ENCODE measurements at places on chromosomes 12 and 14.

DNA sequence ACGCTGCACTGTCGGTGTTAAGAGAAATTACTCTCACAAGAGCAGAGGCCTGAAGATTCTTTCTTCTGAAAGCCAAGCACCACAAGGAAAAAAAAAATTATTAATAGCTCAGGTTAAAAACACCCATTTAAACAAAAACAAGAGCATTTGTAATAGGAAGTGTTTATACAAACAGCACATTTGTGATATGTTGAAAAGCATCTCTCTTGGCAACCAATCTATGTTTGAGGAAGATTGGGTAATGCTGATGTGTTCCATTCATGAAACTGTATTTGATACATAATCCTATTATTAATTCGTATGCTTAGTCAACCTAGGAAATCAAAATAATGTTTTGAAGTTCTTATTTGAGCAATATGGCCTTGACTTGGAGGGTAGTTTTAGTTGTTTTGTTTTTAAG lies 36.5 kb downstream of the SSPN start:
- DNase-seq = no peak

GRCh38 chr14:85475113-85475512 lies 54.8 kb upstream of the FLRT2 start:
- no peak for DNase-seq

DNA sequence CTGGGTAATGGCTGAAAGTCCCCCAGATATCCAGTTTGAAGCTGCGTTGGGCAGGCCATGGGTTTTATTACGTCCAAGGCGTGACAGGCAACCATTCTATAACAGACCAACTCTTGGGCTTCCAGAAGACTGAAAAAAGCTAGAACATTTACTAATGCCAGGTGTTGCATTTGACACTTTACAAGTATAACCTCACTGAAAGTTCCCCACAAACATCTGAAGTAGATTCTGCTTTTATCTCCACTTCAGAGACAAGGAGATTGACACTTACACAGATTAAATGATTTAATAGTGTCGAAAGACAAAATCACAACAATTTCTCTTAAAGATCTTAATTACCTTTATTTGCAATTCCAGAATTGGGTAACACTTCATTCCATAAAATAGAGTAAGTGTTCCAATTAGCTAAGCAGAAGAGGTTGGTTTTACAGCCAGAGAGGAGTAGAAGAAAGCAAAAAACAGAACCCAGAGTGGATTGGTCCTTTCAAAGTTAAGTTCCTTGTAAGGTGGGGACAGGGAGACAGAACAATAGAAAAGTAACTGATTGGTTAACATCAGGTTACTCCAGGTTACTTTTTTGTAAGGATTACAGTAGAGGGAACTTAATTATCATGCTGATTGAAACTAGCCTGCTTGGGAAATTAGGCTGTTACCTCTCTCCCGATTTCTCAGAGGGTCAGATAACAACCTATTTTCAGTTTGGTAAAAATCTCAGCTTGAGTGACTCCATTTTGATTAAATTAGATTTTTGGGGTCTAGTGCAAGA lies 11.3 kb downstream of the SOCS2 start:
- no peak for DNase-seq

GRCh38 chr14:95043314-95043713 lies 114.0 kb downstream of the DICER1 start:
- no peak for DNase-seq

DNA sequence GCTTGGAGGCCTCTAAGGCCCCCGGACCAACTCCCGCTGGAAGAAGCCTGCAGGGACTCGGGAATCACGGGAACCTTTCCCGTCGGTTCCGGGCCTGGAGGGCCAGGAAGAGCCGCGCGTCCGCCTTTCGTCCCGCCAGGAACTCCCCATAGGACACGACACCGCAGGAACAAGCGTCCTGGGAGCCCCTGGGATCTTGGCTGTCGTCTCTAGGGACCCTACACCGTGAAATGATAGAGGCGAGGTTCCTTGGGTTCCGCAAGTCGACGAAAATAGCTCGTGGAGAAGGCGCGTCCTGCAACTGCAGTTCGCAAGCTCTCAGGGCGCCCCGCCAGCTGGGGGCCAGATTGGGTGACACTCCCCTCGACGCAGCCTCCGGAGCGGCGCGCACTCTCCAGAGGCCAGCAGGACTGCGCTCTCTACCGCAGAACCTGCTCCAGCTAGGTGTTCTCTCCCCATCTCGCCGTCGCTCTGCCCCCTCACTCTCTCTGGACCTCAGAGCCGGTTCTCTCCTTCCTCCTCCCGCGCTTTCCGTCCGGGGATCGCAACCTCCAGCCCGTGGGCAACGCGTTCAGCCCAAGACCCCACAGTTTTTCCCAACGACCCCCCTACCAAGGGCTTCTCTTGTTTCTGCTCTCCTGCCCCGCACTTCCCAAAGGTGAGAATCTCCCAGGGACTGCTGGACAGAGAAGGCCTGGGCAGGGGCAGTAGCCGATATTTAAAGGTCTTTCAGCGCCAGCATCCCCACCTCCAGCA lies 776 bp downstream of the BMP4 start:
- DNase-seq = no peak

- no peak for DNase-seq
Measured at GRCh38 chr14:64860039-64860438, 19.7 kb downstream of the SPTB start.

DNA sequence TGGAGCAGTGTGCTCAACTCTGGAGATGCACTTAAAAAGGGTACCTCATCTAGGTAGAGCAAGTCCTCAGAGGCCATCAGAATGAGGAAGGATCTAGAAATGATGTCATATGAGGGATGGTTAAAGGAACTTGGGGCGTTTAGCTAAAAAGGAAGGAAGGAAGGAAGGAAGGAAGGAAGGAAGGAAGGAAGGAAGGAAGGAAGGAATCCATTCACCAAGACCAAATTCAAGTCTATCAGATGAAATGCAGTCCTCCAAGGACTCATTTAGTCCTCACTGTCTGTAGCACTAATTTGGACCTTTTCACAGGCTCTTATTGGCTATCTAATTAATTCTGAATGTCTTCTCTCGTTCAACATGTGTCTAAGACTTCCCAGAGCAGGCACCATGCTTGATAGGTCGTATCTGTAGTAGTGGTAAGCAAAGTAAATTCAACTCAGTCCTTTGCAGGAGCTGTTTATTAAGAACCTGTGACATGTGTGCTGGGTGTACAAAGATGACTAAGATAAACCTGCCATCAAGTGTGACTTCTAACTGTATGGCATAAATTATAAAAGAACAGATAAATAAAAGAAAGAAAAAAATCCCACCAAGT lies 63.5 kb downstream of the LLPH start:
- DNase-seq = no peak

GRCh38 chr12:32471591-32472001 lies 72.2 kb downstream of the FGD4 start:
- no peak for DNase-seq

- DNase-seq = no peak
Measured at GRCh38 chr14:100900837-100901390, 2.6 kb downstream of the RTL1 start.

GRCh38 chr14:21267431-21267845 lies 1.8 kb downstream of the HNRNPC start:
- no peak for DNase-seq

DNA sequence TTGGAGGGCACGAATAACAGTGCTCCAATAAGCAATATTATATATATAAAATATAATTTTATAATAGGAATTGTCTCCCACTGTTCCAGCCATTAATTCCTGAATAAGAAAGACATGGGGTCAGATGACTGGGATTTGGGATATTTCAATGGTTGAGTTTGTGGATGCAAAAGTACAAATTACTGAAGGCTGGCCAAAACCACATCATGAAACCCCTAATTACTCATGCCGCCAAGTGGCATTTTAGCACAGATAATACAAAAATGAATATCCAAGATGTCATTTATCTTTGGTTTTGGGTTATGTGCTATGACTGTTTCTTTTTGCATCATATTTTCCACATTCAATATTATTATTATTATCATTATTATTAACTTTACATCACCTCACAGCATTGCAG lies 261.4 kb upstream of the TBX3 start:
- DNase-seq = no peak

DNA sequence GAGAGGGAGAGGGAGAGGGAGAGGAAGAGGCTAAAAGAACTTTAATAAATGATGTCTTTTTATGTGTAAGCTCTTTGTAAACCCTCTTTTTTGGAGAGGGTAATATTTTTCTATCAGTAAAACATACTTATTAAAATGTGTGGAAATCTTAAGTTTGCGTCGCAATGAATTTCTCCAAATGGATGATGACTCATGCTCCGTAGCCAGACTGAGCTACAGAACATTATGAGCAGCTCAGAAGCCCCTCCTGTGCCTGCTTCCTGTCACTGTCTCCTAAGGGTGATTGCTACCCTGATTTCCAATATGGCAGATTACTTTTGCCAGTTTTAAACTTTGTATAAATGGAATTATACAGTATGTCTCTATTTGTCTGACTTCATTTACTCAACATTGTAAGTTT lies 13.0 kb upstream of the PYGL start:
- DNase-seq = no peak

DNA sequence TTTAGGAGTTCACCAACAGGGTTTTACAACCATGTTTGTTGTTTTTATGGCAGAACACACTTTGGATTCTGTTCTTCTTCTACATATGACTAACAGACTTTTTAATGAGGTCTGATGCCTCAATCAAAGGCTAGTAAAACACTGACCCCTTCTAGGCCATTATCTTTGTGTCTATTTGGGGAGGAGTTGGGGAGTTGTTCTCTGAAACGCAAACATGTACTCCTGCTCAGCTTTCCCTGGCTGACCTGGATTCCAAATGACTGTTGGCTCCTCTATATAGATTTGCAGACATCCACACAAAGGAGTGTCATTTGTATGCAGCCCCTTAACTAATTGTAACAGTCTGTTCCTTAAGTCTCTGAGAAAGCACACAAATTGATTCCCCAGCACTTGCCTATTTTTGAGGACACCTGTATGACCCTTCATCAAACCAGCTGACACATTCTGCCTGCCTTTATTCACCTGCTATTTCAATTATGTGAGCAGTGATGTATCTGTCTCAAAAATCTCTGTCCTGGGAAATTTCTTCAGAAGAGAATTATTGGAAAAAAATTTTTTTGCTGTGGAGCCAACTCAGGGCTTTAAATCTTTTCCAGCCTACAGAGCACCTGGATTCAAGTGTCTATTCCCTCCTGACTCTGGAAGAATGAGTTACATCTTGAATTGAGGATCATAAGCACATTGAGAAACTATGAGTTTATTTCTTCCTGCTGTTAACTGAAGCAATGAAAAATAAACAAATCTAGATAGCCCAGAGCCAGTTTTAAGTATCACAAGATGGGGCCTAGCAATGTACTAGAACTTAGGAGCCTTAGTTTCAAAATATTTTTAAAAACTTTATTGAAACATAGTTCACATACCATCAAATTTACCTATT lies 417.2 kb downstream of the RAD51B start:
- DNase-seq = no peak

DNA sequence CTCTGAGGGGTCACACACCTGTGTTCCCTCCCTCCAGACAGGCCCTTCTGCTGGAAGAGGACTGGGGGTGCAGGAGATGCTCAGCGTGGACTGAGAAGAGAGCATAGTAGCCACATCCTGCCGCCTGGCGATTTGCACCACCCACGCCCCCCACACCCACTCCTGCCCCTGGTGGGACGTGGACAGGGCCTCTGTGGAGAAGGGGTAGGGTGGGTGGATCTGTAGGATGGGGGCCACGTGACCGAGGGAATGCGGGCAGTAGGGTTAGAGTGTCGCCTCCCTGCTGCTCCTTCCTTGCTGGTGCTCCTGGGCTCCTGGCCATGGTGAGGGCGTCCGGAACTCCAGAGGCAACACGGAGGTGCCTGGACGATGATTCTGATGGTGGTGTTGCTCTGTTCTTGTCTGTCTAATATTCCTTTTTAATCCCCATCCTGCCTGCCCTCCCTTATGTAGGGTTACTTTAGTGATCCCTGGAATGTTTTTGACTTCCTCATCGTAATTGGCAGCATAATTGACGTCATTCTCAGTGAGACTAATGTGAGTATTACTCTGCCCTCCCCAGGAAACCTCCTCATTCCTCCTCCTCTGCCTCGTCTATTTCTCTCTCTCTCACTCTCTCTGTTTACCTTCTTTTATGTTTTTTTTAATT lies 161.5 kb upstream of the FKBP4 start:
- DNase-seq = no peak

- DNase-seq = no peak
Measured at GRCh38 chr12:125262851-125263250, 197.6 kb downstream of the AACS start.

- DNase-seq = no peak
Measured at GRCh38 chr12:13719986-13720385, 261.4 kb downstream of the GRIN2B start.

DNA sequence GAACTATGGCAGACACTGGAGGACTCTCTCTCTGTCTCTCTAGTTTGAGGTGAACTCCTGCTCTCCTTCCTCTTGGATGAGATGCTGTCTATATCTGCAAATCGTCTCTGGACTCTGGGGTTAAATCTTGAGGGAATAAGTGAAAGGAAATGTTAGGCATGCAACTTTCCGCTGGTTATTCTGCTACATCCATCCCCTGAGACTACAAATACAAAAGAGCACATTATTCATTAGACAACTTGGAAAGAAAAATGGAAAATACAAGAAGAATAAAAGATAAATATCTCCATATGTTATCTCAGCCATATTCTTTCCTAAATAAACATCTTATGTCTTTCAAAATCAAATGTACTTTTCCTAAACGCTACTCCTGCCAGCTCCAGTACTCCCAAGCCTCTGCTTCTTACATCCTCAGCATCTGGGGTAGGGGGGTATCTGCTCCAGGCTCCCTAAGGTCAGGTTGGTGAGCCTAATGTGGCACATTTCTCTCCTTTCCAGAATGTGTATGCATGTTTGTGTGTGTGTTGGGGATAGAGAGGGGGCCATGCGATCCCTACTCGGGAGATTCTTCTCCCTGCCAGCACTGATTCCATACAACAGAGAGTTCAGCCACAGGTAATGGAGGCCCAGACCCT lies 102.9 kb upstream of the FSCB start:
- no peak for DNase-seq

- no peak for DNase-seq
Measured at GRCh38 chr12:89389755-89390661, 37.7 kb upstream of the DUSP6 start.

GRCh38 chr12:54021432-54022013 lies 6.7 kb upstream of the HOXC6 start:
- DNase-seq = no peak

DNA sequence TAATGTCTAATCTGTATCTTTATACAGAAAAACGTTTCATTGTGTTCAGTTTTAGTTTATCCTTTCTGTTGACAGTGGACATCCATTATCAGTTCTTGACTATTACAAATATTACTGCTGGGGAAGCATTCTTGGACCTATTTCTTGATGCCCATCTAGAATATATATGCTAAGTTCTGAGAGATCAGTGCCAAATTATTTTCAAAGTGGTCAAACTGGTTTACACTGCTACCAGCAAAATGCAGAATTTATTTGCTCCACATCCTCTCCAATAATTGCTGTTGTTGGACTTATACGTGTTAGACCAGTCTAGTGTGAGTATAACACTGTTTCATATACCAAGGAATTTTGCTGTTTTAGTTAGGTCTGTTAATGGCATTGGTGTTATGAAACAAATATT lies 85.5 kb upstream of the TRAF3 start:
- DNase-seq = no peak

DNA sequence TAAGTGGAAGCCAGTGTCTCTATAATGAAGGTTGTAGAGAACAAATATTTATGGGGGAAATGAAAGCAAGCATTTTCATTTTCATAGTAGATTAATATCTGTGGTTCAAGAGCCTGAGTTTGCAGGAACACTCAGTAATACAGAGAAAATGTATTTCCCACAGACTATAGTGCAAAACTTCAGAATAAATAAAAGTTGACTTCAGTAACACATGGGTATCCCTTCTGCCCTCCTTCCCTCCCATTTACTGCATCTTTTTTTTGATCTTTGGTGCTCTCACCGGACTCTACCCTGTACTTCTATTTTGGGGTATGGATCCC lies 75.3 kb upstream of the AMN1 start:
- DNase-seq = no peak
